Sigmoid colon (tissue), 7 donors: ENCODE measurements at places on chromosomes 3 and 15. TPM values are rescaled to one million over a fixed set of nuclear protein-coding genes. Genes with fewer than 3 reads are reported as not detected.

FBXL22 gene
- 46.7 TPM for total RNA-seq

AP3B2 gene
- total RNA-seq: 2.5 TPM

SMAD6 gene
- total RNA-seq: 5.7 TPM

CYP8B1 gene
- not detected for total RNA-seq

LRRIQ4 gene
- total RNA-seq: not detected

GOLGA6L10 gene
- 1.8 TPM for total RNA-seq

DHFR2 gene
- total RNA-seq: 4.8 TPM
